Neural progenitor cell (in vitro differentiated cells): ENCODE measurements at places on chromosomes 12 and 14.
A peak's percentile ranks its signal among the peaks of the same experiment; 100 is the strongest.

- DNase-seq = peak; percentile 31
These were observed 93.7 kb downstream of the RMST start for GRCh38 chr12:97556302-97556779.

DNA sequence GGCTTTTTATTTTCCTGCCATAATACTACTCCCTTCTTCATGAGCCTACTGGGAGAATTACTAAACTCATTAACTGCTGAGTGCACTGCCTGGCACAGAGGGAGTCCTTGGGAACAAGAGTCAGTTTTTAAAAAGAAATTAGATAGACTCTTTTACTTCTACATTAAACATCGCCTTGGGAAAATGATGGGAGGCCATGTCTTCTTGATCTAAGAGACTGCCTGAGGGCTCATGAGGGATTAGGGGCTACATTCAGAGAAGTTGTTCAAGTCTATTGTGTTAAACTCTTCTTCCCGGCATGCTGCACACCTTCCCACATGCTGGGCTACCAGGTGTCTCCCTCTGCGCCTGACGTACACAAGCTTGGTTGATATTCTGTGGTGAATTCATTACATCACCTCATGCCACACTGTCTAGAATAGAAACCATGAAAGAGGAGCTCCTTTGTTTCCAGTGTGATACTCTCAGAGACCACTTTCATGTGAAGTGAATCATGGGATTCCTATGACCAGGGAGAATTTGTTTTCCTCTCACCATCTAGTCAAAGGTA, 1422.3 kb downstream of the AACS start:
- DNase-seq = no peak

GRCh38 chr14:69674546-69675244, 63.3 kb downstream of the SUSD6 start:
- no peak for DNase-seq

- DNase-seq = no peak
These were observed 63.0 kb upstream of the PLEKHA5 start for GRCh38 chr12:19066475-19067001.

DNA sequence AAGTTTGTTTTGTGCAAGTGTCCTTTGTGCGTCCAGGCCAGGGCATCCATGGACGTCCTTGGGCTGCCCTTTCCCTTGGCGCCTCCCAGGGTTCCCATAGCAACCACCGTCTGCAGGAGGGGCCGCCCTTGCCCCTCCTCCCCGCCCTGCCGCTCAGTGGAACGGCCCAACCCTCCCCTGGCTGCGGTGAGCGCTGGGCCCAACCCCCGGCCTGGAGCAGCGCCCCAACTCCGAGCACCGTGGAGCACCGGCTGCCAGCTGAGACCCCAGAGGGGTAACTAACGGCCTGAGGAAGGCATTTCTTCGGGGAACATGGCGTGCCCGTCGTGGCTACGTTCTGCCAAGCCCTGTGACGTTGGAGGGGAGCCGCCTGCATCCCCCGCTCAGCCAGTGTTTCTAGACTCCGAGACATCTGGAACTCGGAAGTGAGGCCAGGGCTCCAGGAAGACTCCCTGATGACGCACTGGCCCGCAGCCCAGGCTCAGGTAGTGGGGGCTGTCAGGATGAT, 5.3 kb upstream of the ACACB start:
- DNase-seq = peak; percentile 95

- DNase-seq = no peak
These were observed 4.1 kb downstream of the SHMT2 start for GRCh38 chr12:57233357-57234232.

DNA sequence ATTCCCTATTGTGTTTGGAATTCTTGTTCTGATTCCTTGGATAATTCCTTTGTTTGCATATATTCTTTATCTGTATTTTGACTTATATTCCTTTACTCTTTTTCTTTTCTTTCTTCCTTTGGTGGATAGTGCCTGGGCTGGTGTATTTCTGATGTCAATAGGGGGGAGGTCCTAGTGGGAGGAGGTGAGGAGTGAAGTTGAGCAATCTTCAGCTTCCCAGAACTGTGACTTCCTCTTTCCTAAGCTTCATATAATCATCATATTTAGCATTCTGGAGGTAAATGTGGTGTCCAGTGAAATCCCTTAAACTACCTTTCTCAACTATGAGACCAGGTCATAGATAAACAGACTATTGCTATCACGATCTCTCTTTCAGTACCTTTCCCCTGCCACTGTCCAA, 29.6 kb upstream of the TBPL2 start:
- DNase-seq = no peak

DNA sequence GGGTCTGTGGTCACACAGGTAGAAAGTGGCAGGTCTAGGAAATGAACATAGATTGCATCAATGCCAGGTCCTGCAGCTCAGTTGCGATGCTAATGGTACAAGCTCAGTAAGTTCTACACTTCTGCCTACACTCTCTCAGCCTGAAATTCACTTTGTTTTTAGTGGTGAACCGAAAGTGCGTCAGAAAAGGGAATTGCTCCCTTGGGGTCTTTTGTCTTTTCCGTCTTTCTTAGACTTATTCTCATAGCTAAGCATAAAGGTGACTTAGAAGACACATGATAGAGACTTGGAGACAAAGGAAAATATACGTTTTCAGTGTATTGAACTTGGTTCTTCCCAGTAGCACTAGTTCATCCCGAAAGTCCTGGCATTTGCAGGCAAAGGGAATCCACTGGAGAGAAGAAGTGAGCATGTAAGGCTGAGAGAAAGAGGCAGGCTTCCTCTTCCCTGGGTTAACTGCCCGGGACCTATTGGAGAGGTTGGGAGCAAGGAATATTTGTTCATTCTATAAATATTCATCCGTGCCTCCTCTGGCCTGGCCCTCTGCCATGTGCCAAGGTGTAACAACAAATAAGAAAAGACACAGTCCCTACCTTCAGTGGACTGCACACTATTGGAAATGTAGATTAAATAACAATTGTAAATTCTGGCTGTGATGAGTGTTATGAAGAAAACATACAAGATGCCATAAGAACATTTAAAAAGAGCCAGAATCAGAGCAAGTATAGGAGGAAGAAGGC, 785.8 kb downstream of the MED13L start:
- DNase-seq = no peak

DNA sequence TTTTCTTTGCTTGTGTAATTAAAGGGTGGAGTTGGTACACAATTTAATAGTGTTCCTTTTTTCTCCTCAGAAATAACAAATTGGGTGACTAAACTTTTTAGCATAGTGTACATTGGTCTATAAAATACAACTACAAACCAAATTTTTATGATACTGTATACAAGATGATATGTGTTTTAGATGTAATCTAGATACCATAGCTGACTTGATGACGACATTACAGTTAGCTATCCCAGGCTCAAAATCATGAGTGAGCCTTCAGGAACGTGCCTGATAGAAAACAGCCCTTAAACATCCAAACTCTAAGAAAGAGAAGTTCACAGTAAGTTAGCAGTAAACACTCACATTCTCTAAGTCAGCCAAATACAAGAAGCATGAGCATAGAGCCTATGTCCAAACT, 99.0 kb upstream of the SSTR1 start:
- DNase-seq = no peak

DNA sequence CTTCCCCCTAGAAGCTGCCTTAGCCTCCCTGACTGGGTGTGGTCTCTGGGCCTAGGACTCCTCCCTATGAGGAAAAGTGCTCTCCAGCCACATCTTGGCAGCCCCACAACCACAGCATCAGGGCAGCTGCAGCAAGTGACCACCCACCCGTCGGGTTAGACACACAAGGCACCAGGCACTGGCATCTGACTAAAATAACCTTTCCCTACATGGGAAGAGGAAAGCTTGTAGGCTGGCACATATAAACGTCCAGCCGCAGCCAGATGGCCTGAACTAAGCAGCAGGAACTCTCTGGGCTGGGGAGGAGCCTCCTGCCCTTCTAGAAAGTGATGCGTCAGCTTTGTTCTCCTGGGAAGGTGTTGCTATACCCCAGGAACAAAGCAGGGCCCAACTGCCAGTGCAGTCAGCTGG, 328.7 kb downstream of the DPF3 start:
- no peak for DNase-seq

- DNase-seq = no peak
These were observed 326.6 kb upstream of the PRICKLE1 start for GRCh38 chr12:42916143-42916542.

- no peak for DNase-seq
These were observed 37.0 kb upstream of the SFSWAP start for GRCh38 chr12:131673888-131674257.

DNA sequence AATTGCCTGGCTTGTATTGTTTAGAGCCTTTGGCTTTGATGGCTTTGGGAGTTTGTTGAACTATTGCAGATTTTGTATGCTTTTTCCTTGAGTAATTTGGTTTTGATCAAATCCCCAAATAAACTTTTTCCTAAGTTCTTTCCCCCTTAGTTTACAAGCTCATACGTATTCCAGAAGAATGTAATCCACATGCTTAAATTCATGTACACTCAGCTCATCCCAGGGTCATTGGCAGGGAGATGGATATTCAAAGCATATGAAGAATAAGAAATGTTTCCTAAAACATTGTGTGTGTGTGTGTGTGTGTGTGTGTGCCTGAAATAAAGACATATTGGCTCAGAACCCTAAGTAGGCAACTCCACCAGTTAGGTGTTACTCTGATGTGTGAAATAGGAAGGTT, 89.4 kb downstream of the TMEM30B start:
- no peak for DNase-seq

DNA sequence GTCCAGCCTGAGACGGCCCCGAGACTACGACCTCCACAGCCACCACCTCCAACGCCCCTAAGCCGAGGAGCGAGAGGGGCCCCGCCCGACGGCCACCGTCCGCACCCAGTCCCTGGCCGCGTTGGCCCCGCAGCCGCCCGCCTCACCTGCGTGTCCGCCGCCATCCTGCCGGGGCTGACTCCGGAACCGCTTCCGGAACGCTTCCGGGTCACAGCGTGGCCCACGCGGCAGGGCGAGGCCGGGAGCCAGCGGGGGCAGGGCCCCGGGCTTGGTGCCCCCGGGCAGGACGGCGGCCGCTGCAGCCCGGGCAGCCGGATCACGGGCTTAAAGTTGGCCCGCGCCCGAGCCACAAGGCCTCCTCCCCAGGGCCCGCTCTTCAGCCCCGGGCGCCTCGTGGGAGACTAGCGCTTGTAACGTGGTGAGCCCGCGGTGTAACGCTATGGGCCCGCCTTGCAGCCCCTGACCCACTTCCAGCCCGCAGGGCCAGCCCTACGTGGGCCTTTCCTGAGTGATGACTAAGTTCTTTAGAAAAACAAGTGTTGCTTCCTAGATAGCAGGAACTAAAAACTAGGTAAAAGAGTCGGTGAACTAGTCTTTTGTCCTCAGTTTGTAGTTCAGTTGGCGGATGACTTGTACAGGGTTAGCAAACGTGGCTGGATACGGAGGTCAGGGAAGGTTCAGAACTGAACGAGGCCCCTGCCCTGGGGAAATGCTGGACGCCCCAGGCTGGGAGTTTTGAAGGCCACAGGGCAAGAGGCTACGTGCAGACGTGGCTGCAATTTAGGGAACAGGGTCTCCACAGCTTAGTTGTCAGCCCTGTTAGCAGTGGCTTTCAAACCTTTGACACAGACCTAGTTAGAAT, at the start of gene GCN1:
Gene GCN1, minus strand, starts transcription at position 182 of the 862 bp plus-strand sequence. Its CDS starts 18 bp downstream, at position 164.
- DNase-seq = peak; percentile 81

- DNase-seq = peak; percentile 95
These were observed at the start of gene GDF11 for GRCh38 chr12:55742719-55743405. TSS of gene GDF11 (plus strand) at chr12:55743122. CDS start at chr12:55743317, 195 bp downstream.

- DNase-seq = no peak
These were observed 114.8 kb upstream of the FOXN3 start for GRCh38 chr14:89531661-89532335.

DNA sequence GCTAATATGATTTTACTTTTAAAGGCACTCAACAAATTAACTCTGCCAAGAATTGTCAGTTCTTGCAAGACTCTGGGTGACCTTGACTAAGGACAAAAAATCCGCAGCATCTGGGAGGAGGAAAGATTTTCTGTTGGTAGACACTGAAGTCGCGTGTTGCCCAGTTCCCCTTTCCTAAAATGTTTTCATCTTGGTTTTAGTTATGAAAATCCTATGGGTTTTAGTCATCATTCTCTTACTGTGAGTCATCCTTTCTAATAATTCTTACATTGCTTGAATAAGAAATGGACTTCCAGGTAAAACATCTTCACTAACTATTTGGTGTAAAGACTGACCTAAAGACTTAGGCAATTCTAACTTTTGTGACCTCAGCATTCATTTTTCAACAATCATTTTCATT, 9.1 kb downstream of the GSG1 start:
- no peak for DNase-seq

GRCh38 chr12:47099610-47100009, 19.9 kb upstream of the AMIGO2 start:
- no peak for DNase-seq

DNA sequence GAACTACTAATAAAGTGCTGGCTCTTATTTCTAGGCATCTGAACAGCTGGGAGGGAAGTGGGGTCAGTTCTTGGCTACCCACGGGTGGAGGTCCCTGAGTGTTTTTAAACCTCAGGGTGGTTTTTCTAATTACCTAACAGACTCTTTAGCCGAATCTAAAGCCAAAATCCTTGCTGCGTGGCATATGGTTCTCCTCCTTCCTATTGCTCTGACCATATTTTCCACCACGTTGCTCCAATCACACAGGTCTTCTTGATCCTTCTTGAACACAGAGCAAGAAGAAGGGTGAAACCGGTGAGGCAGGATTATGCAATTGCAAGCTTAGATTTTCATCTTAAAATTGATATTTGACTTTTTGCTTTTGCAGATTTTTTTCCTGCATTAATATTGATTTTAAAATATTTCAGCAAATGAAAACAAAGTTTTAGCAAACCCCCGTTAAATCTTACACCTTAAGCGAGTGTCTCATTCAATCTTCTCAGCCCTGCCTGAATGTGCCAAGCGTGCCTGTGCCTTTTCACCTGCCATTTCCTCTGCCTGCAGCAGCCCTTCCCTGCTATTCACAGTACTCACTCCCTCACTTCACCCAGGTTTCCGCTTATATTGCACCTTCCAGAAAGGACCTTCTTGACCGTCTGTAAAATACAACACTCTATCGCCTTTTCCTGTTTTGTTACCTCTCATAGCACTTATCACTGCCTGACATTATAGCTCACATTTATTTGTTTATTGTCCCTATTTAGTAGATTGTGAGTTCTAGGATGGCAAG, 506.0 kb downstream of the DIO2 start:
- no peak for DNase-seq

GRCh38 chr14:95361373-95362137, 41.8 kb upstream of the CLMN start:
- DNase-seq = peak; percentile 60

GRCh38 chr14:101200650-101201516, 297.4 kb upstream of the RTL1 start:
- DNase-seq = no peak

- peak; percentile 57 for DNase-seq
These were observed 161.3 kb downstream of the RPL10L start for GRCh38 chr14:46490238-46490685.

DNA sequence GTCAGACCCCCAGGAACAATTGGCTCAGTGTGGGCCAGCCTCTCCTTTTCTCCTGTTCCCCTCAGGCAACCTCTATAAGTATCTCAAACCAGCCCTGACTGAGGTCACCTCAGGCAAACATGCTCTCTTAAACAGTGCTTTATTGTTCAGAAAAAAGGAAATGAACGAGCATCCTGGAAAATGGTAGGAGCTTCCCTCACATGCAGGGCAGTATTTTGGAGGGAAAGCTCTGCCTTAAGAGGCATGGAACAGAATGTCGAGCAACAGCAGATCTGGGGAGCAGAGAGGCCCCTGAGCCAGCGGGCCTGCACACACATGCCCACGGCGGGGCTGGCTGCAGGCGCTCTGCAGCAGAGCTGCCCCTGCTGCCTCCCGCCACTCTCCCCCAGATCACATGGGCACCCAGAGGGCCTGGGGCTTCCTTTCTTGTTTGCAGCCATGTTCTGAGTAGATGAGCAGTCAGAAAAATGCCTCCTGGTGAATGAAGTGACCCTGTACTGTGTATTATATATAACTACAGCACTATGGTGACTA, 42.0 kb downstream of the MOK start:
- DNase-seq = peak; percentile 62

- DNase-seq = peak; percentile 99
These were observed at the start of gene CHFR for GRCh38 chr12:132887513-132888351. TSS of gene CHFR (minus strand) at chr12:132887605. CDS start at chr12:132887328, 277 bp downstream.
